ENCODE measurements at places on chromosomes 11 and 22.

DNA sequence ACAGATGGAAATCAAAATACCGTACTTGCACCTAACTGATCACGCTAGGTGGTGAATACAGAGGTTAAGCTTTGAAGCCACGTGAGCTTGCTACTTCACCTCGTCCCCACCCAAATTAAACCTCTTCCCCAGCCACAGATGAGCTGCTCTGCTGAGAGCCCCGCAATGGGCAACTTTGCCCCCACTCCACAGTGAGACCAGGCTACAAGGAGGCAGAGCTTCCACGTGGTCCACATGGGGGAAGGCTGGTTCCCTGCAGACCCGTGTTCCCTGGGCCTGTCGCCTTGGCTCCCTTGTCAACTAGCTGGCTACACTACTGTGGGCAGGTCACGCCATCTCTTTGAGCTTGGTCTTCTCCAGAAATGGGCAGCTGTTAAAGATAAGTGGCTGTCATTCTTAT is 10.9 kb downstream of the CD5 start:
- no peak for DNase-seq

DNA sequence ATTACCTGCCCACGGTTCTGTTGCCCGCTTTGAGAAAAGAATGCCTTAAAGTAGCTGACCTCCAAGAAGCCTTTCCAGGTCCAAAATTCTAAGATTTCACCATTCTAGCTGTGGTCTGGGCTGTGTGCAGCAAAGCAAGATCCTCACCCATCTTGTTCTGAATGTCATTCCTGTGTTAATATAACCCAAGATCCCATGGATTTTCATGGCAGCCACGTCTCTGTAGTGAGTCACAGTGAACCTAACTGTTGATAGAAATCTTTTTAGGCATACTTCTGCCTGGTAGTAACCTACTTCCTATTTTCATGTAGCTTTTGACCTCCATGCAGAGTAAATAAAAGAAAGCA is 210.0 kb downstream of the NAV2 start:
- no peak for DNase-seq

DNA sequence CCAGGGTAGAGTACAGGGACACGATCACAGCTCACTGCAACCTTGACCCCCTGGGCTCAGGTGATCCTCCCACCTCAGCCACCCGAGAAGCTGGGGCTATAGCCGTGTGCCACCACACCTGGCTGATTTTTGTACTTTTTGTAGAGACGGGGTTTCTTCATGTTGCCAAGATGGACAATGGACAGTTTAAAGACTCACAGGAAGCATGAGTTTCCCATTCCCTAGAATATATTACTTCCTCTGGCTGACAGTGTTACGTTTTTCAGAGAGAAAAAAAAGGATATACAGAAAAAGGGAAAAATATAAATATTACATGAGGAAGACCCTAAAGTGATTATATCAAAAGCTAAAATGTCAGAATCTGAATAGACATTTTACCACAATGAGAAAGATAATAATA is 72.3 kb downstream of the RSF1 start:
- DNase-seq: no peak

GRCh38 chr22:44555597-44555996 is 57.6 kb upstream of the RTL6 start:
- DNase-seq: no peak
